ENCODE measurements at places on chromosomes 6 and 20. TPM values are rescaled to one million over a fixed set of nuclear protein-coding genes. Genes with fewer than 3 reads are reported as not detected.

GRCh38 chr6:114605656-114606055 is 262.8 kb upstream of the HS3ST5 start:
- no peak for DNase-seq

Gene DCDC2
- polyA plus RNA-seq: 12.2 TPM

DNA sequence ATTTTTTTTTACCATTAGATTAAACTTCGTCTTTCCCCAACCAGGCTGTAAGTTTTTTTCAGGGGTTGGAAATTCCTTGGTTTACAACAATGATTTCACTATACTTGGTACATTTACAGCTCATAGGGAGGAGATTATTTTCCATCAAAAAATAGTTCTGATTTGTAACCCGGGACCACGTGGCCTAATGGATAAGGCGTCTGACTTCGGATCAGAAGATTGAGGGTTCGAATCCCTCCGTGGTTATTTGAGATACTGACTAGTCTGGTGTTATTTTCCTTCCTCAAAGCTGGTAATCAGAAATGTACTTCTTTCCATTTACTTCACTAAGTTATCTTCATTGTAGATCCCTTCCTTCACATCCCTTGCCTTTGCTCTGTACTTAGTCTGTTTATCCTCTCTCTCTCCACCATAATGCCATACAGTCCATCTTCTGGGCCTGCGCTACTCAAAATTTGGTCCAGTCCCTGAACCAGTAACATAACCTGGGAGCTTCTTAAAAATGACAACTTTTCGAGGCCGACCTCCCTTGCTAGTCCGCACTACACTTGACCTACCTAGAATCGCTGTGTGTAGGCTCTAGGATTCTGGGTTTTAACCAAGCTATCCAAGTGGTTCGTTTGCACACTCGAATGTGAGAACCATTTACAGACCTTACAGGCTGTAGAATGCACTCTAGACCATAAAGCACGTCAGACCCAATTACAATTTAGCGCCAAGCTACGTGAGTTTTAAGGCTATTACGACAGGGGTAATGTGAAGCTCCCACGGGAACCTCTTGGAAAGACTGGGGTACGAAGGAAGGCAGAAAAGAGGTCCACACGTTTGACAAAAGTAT is 42.1 kb upstream of the BTN3A2 start:
- peak; percentile 68 for DNase-seq

Gene TMEM74B
- polyA plus RNA-seq: 16.0 TPM

DNA sequence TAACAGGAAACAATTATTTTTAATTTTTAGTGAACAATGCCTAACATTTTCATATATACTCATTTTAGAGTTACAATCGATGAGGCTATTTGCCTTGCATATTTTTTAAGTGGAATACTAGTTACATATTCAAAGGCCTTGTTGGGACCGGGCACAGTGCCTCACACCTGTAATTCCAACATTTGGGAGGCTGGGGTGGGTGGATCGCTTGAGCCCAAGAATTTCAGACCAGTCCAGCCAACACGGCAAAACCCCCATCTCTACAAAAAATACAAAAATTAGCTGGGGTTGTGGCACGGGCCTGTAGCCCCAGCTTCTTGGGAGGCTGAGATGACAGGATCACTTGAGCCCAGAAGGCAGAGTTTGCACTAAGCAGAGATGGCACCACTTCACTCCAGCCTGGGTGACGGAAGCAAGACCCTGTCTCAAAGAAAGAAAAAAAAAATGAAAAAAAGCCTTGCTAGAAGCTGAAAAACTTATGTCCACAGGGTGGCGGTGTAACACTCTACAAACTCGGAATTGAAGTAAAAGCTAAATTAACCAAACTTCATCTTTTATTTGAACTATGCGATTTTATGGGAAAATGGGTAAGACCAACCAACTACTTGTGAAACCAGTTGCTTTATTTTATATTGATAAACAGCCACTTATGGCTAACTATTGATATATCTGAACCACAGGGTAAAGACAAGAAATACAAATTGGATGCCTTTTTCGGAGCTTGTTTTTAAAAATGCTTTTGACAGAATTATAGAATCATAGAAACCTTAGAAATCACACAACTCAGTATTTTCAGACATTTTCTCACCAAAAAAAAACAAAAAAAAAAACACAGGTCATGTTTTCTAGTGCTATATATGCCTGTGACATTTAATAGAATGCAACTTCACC is 24.1 kb upstream of the ROS1 start:
- DNase-seq: peak; percentile 71

Gene COL21A1
- 121 TPM for polyA plus RNA-seq

Gene LHFPL5
- polyA plus RNA-seq: not detected

Gene OR12D3
- not detected for polyA plus RNA-seq

DNA sequence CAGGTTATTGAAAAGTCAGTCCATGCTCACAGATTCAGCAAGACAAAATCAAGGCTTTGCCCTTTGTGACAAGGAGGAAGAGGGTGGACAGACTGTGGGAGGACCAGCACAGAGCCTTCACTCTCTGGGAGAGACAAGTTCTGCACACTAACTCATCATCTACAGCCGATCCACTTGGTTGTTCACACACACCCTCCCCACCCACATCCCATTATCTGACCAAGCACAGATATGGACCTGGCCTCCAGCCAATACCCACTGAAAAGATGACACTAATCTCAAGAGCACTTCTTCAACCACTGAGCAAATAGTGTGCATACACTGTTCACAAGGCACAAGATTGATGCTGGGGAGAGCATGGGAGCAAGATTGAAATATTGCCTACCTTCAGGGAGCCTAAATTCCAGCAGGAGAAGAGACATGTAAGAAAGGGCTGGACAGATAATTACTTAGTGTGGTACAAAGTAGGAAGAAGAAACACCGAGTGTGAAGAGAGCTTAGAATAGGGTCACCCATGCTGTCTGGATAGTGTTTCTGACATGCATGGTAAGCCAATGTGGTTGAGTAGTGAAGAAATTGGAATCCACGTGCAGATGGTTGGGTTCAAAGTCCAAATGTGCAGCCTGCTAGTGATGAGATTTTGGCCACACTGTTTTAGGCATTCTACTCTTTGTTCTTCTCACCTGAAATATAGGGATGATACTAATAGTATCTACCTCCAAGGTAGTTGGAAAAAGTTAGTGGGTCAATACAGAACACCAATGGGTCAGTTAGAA is 21.7 kb upstream of the IL17A start:
- DNase-seq: no peak

GRCh38 chr6:110587328-110587727 is 110.9 kb upstream of the SLC22A16 start:
- DNase-seq: no peak

DNA sequence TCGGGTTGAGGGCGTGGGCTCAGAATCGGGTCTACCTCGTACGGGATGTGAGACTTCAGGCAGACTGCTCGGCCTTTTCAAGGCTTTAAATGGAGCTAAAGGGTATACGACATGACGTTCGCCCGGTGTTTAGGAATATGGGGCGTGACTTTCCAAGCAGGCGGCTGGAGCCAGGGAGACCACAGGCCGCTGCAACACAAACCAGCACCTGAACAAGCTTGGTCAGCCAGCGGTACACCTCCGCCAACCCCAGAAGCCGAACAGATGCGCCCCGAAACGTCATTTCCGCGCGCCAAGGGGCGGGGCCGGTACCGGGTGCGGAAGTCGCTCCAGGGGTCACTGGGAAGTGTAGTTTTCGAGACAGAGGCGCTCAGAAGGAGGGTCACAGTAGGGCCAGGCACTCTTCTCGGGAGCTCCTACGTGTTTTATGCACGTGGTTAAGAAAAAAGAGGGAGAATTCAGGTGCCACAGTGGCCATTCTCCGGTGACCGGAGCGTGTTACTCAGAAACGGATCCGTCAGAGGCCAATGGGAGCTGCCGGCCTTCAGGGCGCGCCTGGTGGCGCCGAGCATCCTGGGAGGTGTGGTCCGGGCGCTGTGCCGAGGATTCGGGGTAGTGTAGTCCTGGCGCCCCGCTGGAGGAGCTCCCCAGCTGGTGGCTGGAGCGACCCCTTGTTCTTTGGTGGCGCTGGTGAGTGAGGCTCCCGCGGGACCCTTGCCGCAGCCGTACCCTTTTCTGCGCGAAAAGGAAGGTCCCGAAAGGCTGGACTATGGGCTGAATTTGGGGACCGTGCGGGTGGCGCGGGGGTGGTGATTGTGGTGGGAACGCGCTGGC is at the start of gene ZNF133:
Gene ZNF133, plus strand, starts transcription at position 613 of the 834 bp plus-strand sequence. CDS start 17,160 bp downstream, outside the sequence.
- DNase-seq: peak; percentile 97

DNA sequence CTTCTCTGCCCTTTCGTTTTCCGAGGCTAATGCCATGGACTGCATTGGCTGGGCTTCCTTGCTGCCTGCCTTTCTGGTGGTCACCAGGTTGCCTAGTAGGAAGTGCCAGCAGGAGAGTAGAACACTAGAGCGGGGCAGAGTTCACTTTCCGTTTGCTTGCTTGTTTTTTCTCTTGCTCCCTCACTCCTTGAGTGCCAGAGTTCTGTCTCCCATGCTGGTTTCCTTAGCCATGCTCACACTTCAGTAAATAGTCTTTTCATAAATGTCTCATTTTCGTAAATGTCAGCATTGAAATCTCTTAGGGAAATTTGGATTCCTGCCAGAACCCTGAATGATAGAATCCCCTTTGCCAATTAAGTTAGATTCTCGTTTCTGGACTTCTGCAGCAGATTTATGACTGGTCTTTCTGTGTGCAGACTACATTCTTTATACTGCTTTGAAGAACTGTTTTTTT is 63.9 kb downstream of the FAM83B start:
- DNase-seq: no peak

DNA sequence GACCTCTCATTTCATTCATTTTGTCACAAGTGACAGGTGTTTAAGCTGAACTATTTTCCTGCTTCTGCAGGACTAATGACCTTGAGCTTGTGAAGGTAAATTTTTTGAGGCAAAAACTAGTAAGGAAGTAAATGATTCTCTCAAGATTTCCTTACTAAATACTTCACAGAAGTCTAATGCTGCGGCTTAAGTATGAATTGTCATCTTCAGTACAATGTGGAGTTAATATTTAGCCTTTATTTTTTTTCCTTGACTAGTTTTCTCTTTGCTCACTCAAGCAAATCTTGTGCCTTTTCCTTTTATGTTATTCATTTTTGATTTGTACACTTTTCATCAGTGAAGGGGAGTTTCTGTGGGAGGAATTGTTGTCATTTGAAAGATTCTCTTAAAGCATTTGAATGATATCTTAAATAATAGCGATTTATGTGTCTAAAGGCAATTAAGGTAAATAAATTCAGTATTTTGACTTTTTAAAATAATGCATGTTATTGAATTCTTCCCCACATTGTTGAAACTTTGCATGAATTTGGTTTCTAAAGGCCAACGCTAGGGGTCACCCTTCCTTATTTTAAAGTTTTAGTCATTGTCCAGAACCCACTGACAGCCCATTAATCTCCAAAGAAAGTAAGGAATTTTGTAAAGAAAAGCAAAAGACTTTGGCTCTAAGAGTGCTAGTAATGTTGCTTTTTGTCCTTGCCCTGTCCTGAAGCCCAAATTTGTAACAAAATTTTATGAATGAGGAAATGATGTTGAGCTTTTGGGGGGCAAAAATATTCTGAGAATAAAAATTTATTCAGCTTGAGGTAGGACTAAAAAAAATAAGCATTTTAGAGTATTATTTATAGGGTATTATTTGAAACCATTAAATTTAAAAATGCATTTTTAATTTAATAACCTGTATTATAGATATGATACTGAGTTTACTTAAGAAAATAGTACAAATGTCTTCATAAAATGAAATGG is 157.4 kb upstream of the LAMA2 start:
- peak; percentile 20 for DNase-seq

- no peak for DNase-seq
Observed at GRCh38 chr6:134400941-134401340, 83.0 kb upstream of the SGK1 start.

Gene TNNC2
- 3.0 TPM for polyA plus RNA-seq

GRCh38 chr20:46851746-46852145 is 42.9 kb upstream of the EYA2 start:
- DNase-seq: no peak

- no peak for DNase-seq
Observed at GRCh38 chr6:157401734-157402338, 20.8 kb downstream of the ZDHHC14 start.

GRCh38 chr6:145214570-145214969 is 520.8 kb downstream of the EPM2A start:
- no peak for DNase-seq

Gene PCSK2
- 0.69 TPM for polyA plus RNA-seq

GRCh38 chr6:132763269-132763668 is 5.6 kb upstream of the VNN2 start:
- no peak for DNase-seq

- no peak for DNase-seq
Observed at GRCh38 chr6:108451816-108452215, 108.9 kb upstream of the FOXO3 start.

Gene TUBB2B
- 10.5 TPM for polyA plus RNA-seq

DNA sequence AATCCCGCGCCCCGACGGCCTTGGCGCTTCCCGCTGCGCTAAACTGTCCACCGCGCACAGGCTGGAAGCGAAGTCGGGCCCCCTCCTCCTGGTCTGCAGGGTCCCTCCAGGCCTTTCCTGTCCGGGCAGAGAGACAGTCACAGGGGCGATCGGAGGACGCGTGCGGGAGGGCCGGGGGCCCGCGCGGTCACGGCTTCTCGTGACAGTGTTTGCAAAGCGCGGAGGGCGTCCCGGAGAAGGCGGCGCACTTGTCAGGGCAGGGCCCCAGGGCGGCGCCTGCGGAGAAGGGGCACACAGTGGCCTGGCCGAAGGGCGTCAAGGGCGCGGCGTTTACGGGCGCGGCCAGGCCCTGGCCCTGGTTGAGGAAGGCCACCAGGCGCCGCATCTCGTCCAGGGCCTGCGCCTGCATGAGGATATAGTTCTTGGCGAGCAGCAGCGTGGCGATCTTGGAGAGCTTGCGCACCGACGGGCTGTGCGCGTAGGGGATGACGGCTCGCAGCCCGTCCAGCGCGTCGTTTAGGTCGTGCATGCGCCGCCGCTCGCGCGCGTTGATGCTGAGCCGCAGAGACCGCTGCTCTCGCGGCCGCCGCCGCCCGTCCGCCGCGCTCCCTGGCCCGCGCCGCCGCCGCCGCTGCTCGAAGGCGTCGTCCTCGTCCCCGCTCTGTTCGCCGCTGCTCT is 763 bp downstream of the BHLHE23 start:
- DNase-seq: no peak

Gene SNAI1
- 9.8 TPM for polyA plus RNA-seq

Gene MYLK4
- 1.5 TPM for polyA plus RNA-seq

Gene OR2B6
- polyA plus RNA-seq: 0.40 TPM

Gene NKX2-4
- not detected for polyA plus RNA-seq

Gene GSTA3
- polyA plus RNA-seq: 2.5 TPM

DNA sequence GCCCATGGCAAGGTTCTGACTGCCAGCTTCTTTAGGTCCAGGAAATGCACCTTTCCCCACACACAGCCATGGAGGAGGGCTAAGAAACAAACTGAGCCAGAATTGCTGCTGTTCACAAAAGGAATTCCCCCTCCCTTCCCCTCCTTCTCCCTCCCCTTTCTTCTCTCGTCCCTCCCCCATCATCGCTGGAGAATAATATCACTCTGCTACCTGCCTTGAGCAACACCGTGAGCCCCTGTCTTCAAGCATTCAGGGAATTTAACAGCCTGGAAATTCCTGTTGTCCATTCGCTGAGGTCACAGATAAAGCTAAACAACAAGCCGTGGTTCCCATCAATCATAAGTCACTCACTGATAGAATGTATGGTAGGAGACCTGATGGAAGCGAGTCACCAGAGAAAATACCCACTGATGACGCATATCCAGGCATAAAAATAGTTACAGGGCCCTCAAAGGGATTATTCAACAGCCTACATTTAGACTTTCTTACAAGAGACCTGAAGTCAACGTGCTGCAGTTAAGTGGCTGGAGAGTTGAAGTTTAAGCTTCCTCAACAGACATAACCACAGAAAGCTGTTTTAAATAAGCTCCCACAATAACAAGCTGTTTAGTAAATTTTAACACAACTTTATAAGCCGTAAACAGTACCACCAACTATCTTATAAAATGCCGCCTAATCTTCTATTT is 59.7 kb downstream of the HIVEP2 start:
- DNase-seq: peak; percentile 70

Data from right lung (tissue), 10 donors.